Stimulated activated CD4-positive, alpha-beta T cell treated with anti-CD3 and anti-CD28 coated beads, Interleukin-1b, Interleukin-23, amount 100 ng/mL, for 1 hour (primary cell): ENCODE measurements at places on chromosomes 12 and 14.

DNA sequence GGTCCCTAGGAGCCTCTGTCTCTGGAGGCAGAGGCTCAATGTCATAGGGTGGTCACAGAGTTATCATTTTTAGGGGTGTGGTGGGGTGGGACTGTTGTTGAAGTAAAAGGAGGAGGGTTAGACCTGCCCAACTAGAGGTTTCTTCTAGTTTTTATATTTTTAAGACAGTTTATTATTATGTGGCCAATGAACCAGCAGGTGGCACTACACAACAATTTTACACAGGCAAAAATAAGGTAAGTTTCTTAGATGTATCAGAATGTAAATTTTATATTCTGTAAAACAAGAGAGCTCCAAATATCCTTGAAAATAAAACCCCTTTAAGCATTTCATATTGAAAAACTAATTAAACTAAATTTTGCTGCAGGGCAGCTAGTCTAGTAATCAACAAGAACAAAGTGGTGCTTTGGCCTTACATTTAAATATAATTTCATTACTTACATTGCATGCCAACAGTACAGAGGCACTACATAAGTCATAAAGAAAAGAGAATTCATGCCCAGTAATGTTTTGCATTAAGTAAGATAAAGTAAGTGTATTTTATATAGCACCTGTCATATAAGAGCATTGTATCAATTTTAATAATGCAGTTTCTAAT is 22.2 kb upstream of the OVCH1 start:
- DNase-seq: no peak

DNA sequence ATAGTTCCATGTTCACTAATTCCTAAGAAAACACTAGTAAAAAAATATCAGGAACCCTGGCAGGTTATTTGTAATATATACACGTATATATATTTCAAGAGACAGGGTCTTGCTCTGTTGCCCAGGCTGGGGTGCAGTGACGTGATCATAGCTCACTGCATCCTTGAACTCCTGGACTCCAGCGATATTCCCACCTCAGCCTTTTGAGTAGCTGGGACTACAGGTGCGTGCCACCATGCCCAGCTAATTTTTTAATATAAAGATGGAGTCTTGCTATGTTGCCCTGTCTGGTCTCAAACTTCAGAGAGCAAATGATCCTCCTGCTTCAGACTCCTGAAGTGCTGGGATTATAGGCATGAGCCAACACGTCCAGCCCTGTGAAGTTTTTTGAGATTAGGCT is 16.2 kb downstream of the GPRC5A start:
- no peak for DNase-seq

- no peak for DNase-seq
Measured at GRCh38 chr14:29926228-29926627, 1.4 kb downstream of the PRKD1 start.

GRCh38 chr14:84029246-84029645 is 1500.7 kb upstream of the FLRT2 start:
- no peak for DNase-seq

DNA sequence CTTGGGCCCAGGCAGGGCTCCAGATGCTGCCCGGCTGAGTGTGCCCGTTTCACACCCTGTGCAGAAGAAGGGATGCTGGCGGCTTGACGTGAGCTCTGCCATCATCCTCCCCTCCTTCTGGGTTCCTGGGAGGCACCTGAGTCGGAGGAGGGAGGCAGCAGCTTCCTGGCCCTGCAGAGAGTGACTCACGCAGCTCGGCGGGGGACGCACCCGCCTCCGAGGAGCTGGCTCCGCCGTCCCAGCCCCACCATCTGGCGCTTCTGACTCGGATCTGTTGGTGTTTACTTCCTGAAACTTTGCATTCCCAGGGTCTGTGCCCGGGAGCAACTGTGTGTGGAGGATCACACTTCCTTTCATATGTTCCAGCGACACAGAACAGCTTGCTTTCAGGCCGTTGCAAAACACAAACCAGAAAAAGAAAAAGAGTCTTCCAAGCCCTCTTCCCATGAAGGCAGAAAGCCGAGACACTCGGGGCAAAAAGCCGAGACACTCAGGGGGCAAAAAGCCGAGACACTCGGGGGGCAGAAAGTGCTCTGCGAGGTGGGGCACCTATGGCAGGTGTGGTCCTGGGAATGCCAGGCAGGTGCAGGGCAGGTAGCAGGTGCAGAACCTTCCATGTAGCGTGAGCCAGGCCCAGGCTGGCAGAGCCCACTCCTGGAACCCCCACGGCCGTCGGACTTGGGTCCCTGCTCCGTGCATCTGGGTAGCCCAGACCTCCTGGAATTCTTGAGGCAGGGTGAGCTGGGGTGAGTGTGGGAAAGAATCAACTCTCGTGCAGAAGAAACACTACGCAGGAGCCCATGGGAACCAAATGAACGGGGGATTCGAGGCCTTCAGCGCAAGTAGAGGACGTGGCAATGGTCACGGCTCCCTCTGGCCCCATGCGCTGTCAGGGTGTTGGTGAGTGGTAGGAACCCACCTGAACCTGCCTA is 27.6 kb upstream of the GALNT9 start:
- DNase-seq: no peak

DNA sequence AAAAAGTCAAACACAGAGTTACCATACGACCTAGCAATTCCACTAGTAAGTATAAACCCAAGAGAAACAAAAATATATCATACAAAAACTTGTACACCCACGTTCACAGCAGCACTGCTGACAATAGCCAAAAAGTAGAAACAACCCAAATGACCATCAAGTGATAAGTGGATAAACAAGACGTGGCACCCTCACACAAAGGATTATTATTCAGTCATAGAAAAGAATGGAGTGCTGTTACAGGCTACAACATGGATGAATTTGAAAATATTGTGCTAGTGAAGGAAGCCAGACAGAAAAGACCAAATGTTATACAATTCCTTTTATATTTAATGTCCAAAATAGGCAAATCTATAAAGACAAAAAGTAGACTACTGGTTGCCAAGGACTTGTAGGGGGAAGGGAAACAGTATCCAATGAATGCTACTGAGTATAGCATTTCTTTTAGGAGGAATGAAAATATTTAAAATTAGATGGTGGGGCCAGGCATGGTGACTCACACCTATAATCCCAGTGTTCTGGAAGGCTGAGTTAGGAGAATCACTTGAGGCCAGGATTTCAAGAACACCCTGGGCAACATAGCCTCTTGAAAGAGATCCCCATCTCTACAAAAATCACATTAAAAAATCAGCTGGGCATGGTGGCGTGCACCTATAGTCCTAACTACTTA is 41.9 kb downstream of the SPTLC2 start:
- DNase-seq: no peak

DNA sequence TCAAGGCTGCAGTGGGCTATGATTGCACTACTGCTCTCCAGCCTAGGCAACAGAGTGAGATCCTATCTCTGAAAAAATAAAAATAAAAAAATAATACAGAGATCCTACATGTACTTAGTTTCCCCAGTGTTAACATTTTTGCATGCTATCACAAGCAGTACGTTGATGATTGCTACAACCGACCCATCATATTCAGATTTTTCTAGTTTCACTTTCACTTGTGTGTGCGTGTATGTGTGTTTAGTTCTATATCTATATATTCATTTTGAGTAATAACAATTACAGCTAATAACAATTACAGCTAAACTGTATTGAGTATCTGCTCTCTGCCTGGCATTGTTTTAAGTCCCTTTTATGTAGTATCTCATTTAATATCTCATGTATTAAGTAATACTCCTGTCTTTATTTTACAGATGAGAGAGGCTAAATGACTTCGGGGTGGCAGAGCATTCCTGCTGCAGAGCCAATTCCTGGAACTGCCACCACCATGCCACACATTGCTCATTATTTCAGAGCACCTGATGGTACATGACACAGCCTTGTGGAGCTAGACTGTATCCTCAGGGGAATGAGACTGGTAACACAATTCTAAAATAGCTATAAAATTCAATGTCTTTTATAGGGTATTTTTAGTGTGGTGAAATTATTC is 153.1 kb downstream of the BCAT1 start:
- DNase-seq: no peak

GRCh38 chr12:69083689-69084088 is 150.7 kb upstream of the CPM start:
- DNase-seq: no peak

GRCh38 chr14:67331368-67332125 is 28.1 kb downstream of the ATP6V1D start:
- DNase-seq: no peak

- no peak for DNase-seq
Measured at GRCh38 chr14:101217616-101218371, 314.3 kb upstream of the RTL1 start.

DNA sequence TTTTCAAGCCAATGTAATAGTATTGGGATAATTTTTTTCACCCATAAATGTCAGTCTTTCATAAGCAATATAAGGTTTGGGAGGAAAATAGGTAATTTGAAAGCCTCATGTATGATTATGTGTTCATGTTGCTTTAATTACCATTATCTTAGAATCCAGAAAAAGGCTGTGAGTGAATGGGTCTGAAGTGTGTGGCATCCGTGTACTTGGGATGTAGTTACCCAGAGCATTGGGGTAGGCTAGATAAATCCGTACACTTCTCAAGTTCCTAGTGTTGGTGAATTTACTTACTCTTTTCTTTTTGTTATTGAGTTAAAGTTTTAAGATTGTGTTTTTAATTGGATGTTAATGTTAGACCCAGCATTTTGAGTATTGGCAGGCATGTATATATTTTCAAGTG is 104.4 kb downstream of the FGD4 start:
- no peak for DNase-seq
